ENCODE measurements at places on chromosomes 2 and 18.
A peak's percentile ranks its signal among the peaks of the same experiment; 100 is the strongest.

DNA sequence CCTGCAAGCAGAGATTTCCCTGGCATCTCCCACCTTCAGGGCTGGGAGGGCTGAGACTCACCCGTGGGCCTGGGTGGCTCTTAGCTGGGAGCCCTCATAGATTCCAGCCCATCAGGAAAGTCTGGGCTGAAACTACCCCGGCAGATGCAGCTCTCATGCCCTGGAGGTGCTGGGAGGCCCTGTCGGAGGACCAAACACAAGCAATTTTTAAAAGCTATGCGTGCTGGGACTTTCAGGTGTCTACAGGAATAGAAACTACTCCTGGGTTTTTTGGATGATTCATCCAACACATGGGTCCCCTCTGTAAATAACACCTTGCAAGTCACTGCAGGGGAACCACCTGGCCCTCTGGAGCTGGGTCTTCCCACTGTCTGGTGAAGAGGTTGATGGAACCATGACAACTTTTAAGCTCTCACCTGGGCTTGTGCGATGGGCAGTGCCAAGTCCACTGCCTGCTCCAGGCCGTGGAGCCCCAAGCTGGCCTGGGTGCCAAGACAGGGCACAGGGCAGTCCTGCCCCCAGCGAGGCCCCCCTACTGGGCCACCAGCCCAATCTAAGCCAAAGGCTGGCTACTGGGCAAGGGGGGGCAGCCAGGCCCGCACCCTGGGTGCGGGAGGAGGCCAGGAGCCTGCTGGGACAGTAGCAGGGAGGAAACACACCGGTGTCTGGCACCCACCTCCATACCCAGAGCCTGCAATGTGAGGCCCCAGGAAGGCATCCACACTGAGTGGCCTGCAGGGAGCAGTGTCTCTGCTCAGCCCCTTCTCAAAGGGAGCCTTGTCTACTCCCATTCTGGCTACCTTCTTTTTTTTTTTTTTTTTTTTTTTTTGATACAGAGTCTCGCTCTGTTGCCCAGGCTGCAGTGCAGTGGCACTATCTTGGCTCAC, 1.1 kb upstream of the GPR55 start:
- DNase-seq, result peak; percentile 76

DNA sequence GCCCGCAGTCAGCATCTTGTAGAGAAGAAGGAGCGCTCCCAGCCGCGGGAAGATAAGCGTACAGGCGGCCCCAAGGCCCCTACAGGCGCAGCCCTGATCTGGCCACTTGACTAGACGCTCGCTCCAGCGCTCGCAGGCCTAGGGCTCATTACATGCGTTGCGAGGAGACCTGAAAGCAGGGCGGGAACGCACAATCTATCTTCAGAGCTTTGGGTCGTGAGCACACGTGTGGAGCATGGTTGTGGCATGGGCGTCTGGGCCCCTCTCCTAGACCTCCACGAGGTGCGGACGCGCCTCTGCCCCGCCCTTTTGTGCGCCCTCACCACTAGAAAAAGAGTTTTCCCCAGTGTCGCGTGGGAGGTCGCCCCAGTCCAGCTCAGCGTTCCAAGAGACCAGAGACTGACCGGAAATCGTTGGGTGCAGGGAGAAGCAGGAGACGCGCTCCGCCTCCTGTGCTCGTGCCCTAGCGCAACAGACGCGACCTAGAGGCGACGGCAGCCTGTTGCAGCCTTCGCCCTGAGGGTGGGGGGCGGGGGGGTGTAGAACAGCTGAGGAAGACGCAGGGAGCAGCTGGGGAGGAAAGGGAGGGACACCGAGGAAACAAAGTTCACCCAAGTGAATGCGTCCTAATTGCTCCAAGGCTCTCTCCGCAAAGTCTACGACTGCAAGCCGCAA, 12.6 kb downstream of the NR4A2 start:
- no peak for DNase-seq

DNA sequence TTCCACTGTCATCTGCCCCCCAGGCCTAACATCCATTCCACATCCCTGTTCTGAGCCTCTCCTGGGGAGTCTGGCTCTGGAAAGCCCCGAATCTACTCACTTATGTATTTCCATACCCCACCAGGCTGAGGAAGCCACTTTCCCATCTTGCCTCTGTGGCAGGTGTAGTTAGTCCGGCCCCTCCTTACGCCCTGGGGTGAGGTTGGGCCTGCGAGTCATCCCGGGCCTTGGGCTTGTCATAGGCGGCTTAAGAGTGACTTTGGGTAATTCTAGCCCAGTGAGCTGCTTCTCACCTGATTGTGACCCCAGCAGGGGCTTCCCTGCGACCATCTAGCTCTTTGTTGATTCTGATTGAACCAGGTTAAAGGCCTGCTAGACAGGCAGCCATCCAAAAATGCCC, 21.1 kb downstream of the PCARE start:
- no peak for DNase-seq

GRCh38 chr2:191479680-191480023, 198.3 kb upstream of the NABP1 start:
- DNase-seq, result no peak

DNA sequence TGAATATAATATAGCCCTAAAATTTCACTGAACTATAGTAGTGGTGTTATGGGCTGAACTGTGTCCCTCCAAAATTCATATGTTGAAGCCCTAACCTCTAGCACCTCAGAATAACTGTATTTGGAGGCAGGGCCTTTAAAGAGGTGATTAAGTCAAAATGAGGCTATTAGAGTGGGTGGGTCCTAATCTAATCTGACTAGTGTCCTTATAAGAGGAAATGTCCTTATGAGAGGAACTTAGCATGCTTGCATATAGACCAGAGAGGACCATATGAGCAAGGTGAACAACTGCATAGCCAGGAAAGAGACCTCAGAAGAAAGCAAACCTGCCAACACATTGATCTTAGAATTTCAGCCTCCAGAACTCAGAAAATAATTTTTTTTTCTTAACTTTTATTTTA, 238.4 kb downstream of the ZEB2 start:
- DNase-seq, result no peak

DNA sequence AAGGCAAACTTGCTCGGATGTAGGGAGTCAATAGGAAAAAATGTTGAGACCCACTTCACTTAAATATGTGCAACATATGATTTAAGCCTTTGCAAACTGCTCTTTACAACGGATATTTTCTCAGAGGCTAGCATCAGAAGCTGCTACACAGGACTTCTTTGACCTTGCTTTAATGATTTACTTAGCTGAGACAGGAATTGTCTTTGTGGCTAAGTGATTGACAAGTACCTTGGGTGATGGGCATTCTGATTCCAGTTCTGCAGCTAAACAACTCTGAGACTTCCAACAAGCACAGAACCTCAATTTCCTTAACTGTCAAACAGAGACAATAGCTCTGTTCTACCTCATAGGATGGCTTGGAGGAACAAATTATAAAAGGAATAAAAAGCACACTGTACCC, 150.2 kb downstream of the NCKAP5 start:
- no peak for DNase-seq

DNA sequence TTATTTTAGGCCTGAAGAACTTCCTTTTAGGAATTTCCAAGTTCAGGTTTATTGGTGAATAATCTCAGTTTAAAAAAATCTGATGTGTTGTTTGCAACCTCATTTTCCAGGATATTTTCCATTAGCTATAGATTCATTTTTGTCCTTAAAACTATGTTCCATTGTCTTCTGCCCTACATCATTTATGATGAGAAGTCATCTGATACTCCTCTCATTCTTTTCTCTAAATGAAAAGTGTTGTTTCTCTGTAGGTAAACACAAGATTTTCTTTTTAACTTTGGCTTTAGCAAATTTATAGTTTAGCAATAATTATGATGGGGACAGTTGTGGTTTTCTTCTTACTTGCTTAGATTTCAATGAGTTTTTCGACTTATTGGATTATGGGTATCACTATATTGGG, 427.3 kb downstream of the DCDC2C start:
- DNase-seq, result no peak
